Daoy (cell line): ENCODE measurements at places on chromosomes 5 and 9.
A peak's percentile ranks its signal among the peaks of the same experiment; 100 is the strongest.

DNA sequence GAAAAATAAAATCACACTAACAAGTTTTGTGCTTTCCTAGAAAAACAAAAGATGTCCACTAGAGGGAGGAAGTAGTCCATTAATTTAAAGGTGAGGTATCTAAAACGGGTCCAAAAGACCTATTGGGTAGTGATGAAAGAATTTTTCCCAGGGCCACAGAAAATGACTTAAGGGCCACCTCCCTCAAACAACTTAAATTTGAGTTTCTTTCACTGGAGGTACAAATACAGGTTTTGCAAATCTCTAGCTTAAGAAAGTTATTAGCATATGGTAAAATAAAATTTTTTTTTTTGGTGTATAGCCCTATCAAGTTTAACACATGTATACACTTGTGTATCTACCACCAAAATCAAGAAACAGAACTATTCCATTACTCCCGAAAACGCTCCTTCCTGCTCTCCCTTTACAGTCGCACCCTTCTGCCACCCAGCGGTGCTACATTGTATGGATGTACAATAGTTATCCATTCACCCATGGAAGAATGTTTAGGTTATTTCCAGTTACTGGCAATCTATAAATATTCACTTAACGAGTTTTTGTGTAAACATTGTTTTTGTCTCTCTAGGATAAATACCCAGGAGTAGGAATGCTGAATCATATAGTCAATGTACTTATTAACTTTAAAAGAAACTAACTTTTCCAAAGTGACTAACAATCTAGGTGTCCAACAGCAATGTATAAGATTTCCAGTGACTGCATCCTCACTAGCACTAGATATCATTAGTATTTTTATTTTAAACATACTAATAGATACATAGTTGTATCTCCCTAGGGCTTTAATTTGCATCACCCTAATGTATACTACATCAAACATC lies 21.9 kb downstream of the DEPDC1B start:
- DNase-seq = peak; percentile 11

DNA sequence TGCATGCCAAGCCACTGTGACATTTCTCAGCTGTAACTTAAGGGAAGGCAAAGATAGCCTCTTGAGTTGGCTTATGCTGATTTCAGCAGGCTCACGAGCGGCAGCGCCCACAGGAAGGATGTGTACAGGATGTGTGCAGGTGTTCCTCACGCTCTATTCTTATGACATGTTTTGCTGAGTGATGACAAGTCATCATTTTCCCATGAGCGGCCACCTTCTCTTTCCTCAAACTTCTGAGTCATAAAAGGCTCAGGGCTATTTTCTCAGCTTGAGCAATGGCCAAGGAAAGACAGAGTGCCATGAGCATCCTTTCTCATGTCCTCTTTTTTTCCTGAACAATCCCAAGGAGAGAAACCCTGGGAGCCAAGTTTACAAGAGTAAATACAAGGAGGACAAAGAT lies 365.9 kb downstream of the PLK2 start:
- peak; percentile 55 for DNase-seq

GRCh38 chr5:26889815-26890214 lies 148.6 kb downstream of the CDH9 start:
- no peak for DNase-seq

DNA sequence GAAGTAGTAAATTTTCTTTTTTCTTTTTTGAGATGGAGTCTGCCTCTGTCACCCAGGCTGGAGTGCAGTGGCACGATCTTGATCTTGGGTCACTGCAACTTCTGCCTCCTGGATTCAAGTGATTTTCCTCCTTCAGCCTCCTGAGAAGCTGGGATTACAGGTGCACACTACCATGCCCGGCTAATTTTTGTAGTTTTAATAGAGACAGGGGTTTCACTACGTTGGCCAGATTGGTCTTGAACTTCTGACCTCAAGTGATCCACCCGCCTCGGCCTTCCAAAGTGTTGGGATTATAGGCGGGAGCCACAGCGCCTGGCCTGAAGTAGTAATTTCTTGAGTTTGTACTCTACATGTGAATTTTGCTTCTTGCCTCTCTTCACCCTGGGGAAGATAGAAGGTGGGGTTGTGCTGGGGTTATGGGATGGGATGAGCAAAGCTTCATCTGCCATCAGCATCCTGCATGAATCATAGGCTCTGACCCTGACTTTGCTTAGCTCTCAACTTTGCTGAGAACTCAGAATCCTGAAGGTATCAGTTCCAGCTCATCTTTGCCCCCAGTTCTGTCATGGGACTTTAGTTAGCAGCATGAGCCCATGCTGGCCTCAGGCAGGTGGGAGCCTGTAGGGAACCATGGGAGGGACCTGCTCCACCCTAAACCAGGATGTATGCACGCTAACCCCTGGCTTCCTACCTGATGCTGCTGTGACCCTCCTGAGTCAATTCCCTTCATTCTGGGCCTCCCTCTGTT lies 9.3 kb upstream of the CCL21 start:
- DNase-seq = no peak

GRCh38 chr5:132069994-132070393 lies 3.6 kb upstream of the CSF2 start:
- DNase-seq = no peak

GRCh38 chr9:126819482-126819881 lies 14.6 kb downstream of the ZBTB43 start:
- DNase-seq = no peak

DNA sequence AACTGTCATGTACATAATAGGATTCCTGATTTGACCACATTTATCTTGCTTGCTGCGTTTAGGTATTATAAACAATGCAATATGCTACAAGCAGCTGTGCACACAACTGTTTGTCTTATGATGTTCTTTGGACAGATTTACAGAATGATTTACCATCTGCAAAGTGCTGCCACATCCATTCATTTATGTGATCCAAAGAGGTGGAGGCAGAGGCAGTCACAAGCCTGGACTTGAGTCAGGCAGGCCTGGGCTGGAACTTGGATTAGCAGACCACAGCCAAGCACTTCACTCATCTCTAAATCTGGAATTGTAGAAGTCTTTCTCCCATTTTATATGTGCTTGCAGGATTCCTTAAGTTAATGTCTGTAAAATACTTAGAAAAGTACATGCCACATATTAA lies 149.0 kb downstream of the INSYN2B start:
- DNase-seq = no peak
